ENCODE measurements at places on chromosomes 5 and 9. TPM values are rescaled to one million over a fixed set of nuclear protein-coding genes. Genes with fewer than 3 reads are reported as not detected.

FOXD4L5 gene
- total RNA-seq, result not detected

TNFSF15 gene
- total RNA-seq, result not detected

SURF1 gene
- 42.5 TPM for total RNA-seq

GNE gene
- 14.6 TPM for total RNA-seq

CAPSL gene
- total RNA-seq, result not detected

PCDHB9 gene
- total RNA-seq, result not detected

PCDHA11 gene
- total RNA-seq, result not detected

LEAP2 gene
- 0.31 TPM for total RNA-seq

PCDHGB5 gene
- 0.20 TPM for total RNA-seq

SHLD3 gene
- 11.5 TPM for total RNA-seq

PCDHA9 gene
- not detected for total RNA-seq

AGXT2 gene
- not detected for total RNA-seq
